ENCODE measurements at places on chromosomes 11 and 22.

DNA sequence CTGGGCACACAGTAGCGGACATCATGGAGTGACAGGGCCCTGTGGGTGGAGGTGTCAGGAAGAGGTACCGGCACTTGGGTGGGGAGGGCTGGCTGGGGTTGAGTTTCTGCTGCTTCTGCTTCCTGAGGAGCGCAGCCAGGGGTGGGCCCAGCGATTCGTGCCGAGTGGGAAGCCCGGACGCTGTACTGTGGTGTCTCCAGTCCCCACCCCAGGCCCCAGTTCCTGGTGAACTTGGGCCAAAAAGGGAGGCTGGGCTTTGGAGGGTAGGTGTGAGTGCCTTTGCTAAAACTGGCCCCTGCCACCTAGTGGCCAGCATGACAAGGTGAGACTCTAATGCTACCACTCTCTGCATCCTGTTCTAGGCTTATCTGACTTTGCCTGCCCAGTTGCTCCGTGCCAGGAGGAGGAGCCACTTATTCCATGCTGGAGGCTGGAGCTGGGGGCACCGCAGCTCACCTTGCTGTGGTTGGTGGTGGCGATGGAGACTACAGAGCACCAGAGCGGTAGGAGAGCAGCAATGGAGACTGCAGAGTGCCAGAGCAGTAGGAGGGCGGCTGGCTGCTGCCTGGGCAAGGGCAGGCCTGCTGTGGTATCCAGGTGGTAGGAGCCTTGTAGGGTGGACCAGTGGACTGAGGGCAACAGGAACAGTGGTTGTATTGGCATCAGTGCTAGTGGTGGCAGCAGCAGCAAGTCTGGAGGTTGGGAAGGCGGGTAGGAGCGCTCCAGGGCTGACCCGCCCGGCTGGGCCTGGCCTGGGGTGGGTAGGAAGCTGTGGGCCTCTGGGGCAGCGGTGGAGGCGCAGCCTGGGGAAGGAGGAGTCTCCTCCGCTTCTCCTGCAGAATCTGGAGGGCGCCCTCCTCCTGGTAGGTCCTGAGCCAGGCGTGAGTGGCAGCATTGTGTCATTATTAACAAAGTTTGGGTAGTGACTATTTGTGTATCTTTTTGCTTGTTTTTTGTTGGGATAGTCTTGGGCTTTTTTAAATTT is 2.2 kb upstream of the RFPL2 start:
- DNase-seq: peak; percentile 55

- peak; percentile 82 for DNase-seq
Measured at GRCh38 chr11:33015621-33016551, at the start of gene DEPDC7. Gene DEPDC7 (plus strand): TSS chr11:33015878. CDS start chr11:33015956, 78 bp downstream.

DNA sequence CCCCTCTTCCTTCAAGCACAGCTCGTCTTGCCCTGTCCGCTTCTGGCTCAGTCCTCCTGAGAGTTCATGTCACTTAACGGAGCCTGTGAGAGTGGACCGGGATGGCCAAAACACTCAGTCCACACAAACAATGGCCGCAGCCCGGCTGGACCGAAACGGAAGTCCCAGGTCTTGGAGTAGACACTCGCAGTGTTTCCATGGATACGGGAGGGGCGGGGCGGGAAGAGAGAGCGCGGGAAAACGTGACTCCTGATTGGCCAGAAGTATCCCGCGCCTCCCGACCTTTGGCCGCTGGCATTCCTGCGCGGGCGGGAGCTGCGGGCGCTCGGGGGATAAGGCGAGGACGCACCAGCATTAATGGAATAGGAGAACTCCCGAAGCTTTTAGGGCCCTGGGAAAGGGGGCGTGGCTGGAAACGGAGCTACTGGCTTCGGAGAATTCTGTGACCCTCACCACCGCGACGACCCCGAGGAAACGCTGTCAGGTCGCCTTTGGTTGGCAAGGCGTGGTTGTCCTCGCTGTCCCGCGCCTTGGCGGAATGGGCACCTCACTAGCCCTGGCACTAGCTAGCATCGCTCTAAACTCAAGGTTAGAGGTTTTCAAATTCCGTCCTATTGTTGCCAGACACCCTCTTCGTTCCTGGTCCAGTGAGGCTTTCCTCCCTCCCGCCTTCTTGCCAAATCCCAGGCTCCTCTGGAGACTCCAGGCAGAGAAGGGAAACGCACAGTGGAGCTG is at the start of the genes NLRP14 and ZNF214:
NLRP14 (plus strand) TSS at position 297 of the 735 bp plus-strand sequence. CDS start 18,108 bp downstream, outside the sequence.
ZNF214 (minus strand) TSS at position 164 of the 735 bp plus-strand sequence. CDS start 17,511 bp downstream, outside the sequence.
- peak; percentile 88 for DNase-seq

DNA sequence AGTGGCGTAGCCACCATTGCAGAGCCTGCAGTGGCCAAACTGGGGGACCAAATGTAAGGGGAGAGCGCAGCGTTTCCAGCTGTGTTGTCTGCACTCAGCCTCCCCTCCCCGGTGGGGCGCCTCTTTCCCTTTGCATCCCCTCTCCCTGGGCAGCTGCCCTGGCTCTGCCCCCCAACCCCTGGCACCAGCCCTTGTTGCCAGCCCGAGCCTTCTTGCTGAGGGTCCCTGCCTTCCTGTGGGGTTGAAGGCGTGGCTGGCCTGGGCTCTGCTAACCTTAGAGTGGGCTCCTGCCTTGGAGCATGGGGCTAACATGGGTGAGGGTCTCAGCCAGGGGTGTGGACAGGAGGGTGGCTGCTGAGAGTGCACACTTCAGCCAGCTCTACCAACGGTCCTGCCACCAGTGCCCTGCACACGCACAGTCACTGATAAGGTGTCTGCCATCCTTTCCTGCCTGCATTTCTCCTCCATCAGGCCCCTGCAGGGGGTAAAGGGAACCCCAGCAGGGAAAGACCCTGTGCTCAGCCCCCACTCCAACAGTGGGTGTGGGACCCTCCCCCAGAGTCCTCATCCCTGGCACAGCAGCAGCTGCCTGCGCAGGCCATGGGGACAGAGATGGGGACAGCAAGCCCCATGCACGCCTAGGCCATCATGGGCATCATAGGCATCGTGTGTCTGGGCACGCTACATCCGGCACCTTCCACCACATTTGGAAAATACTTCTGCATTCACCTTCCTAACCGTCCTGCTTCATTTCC is 43.5 kb downstream of the CERK start:
- no peak for DNase-seq

DNA sequence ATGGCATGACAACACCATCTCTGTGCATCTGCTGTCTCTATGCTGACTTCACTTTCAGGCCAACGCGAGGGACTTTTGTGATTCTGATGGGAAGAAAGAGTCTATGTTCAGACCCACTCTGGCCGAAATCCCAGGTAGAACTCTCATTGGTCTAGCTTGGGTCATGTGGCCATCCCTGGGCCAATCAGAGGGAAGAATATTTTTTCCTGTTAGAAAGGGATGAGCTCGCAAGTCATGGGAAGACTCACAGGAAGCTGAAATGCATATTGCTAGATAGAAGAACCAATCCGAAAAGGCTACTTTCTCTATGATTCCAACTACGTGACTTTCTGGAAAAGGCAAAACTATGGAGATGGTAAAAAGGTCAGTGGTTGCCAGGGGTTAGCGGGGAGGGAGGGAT is 56.0 kb upstream of the LINC01488 start:
- DNase-seq: no peak

GRCh38 chr11:72975778-72976521 is 161.7 kb downstream of the ATG16L2 start:
- DNase-seq: no peak

- no peak for DNase-seq
Measured at GRCh38 chr11:26599425-26599824, 27.4 kb upstream of the MUC15 start.

- no peak for DNase-seq
Measured at GRCh38 chr22:35864545-35865165, 147.0 kb downstream of the APOL5 start.

- no peak for DNase-seq
Measured at GRCh38 chr22:48782811-48783511, 1044.7 kb downstream of the BRD1 start.

GRCh38 chr22:46776876-46777608 is 14.6 kb downstream of the TBC1D22A start:
- no peak for DNase-seq

- DNase-seq: no peak
Measured at GRCh38 chr11:88303037-88303436, 34.5 kb downstream of the CTSC start.

DNA sequence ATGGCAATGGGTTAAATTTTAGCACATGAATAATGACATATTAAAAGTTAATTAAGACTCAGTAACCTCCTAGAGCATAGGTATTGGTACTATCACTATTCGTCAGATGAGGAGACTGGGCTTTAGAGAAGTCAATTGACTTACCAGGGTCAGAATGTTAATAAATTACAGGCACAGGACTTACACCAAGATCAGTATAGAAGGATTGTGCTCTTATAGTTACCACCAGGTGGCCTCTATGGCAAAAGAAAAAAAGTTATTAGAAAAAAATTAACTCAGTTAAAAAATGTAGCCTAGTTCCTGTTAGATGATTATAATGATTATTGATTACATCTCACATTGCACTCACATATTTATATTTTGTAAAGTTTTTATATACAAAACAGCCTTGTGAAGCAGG is 1163.7 kb downstream of the FAM181B start:
- DNase-seq: no peak

GRCh38 chr11:384511-384910 is 9.5 kb upstream of the PKP3 start:
- DNase-seq: no peak

DNA sequence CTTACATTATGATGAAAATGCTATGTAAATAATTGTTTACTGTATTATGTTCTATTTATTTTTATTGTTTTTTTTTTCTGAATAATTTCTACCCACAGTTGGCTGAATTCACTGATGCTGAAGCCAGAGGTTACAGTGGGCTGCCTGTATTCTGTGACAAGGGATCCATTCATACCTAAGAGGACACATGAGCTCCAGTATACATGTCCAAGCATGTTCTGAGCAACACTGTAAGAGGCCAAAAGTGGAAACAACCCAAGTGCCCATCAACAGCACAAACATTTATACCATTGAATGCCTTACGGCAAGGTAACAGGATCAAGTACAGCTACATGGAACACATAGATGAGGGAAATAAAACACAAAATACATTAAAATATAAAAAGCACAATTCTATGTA is 1.4 kb upstream of the SRSF8 start:
- DNase-seq: no peak

DNA sequence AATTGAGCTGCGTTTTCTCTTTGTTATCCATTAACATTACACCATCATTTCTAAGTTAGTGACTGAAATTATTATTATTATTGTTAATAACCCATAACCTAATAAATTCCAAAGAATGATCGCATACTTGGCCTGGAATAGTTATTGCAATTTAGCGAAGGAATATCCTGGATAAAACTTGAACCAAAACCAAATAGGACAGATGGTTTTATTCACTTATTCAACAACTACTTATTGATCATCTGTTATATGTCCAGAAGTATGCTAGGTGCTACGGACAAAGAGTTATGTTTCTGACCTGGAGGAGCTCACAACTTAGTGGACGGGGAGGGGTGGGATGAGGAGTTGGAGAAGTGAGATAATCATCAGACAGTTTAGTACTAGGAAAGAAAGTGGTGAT is 44.8 kb upstream of the ARHGAP20 start:
- no peak for DNase-seq

DNA sequence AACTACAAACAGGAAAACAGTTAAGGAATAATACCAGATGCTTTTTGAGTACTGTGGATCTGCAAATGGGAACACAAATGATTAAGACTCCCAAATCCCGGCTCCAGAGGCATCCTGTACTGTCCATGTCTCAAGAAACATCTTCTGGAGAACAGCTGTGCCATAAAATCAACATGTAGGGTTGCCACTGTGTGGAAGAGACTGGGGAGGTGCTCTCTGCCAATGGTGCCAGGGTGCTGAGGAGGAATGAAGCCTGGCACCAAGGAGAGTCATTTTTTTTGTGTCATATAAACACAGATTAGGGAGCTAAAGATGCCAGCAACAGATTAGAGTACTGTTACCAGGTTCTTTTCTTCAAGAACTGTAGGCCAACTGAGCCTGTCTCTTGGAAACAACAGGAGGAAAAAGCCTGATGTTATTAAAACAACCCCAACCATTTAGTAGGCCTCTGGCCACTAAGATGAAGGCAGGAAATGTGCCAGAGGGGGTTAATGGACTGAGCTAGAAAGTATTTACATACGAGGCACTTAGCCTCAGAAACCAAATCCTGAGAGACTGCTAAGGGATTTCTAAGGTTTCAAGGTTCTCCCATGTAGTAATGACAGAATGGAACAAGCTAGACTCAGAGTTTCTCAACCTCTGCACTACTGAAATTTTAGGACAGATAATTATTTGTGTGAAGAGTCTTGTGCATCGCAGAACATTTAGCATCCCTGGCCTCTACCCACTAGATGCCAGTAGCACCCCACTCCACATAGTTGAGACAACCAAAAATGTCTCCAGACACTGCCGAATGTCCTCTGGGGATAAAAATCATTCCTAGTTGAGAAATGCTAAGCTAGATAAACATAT is 54.6 kb upstream of the CHRM4 start:
- DNase-seq: no peak

GRCh38 chr22:32926600-32926999 is 125.1 kb downstream of the TIMP3 start:
- DNase-seq: peak; percentile 8

- DNase-seq: no peak
Measured at GRCh38 chr22:23555118-23555517, 25.0 kb downstream of the IGLL1 start.

DNA sequence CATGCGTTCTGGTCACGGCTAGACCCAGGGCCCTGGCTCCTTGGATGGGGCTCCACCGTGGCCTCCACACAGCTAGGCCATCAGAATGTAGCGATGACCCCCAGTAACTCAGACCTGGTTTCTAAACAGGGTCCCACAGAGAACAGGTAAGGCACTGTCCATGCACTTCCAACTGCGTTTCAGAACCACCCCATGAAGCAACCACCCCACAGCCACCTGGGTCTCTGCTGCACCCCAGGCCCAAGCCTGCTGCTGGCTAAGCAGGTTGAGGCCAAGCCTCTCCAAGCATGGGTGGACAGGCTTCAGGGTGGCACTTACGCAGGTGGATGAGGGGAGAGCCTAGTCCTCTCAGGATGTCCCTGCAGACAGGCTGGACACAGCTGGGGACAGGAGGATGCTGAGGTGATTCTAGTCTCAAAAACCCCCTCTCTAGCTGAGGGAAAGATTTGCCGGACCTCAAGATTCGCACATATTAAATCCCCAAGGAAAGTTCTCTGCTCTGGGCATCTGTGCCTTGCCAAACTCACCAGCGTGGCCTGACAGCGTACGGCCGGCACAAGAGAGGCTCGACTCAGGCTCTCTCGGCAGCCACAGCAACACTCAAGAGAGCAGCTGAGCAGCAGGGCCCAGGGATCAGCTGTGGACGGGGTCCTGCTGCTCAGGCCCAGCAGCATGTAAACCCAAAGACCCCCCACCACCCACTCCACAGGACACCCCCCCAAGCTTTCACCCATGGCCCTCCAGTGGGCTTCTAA is 141.6 kb downstream of the CRYBB2 start:
- DNase-seq: no peak

GRCh38 chr11:78415338-78415737 is 2.3 kb downstream of the GAB2 start:
- DNase-seq: no peak

DNA sequence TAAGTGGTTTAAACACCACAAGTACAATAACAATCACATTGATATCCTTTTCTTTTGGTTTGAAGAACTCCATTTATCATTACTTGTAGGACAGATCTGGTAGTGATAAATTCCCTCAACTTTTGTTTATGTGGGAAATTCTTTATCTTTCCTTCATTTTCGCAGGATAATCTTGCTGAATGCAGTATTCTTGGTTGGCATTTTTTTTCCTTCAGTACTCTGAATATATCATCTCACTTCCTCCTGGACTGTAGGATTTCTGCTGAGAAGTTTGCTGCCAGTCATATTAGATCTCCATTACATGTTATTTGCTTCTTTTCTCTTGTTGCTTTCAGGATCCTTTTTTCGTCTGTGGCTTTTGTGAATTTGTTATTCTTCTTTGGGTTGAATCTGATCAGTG is 179.0 kb upstream of the PLET1 start:
- no peak for DNase-seq
